ENCODE measurements at places on chromosomes 2 and 18. TPM values are rescaled to one million over a fixed set of nuclear protein-coding genes. Genes with fewer than 3 reads are reported as not detected.

DNA sequence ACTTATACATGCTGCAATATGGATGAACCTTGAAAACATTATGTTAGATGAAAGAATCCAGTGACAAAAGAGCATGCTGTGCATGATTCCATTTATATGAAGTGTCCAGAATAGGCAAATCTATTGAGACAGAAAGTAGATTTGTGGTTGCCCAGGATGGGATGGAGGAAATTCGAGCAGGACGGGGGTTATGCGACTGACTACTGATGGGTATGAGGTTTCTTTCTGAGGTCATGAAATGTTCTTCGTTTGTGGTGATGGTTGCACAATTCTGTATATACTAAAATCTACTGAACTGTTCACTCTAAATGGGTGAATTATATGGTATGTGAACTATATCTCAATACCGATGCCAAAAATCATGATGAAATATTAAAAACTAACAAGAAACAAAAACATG, 18.9 kb upstream of the MTERF4 start:
- no peak for DNase-seq

- DNase-seq = no peak
Observed at GRCh38 chr2:213205944-213206343, 54.5 kb upstream of the IKZF2 start.

The FHL2 gene
- 30.6 TPM for polyA plus RNA-seq

The CRACDL gene
- 2.6 TPM for polyA plus RNA-seq

The PLCL1 gene
- 16.6 TPM for polyA plus RNA-seq

DNA sequence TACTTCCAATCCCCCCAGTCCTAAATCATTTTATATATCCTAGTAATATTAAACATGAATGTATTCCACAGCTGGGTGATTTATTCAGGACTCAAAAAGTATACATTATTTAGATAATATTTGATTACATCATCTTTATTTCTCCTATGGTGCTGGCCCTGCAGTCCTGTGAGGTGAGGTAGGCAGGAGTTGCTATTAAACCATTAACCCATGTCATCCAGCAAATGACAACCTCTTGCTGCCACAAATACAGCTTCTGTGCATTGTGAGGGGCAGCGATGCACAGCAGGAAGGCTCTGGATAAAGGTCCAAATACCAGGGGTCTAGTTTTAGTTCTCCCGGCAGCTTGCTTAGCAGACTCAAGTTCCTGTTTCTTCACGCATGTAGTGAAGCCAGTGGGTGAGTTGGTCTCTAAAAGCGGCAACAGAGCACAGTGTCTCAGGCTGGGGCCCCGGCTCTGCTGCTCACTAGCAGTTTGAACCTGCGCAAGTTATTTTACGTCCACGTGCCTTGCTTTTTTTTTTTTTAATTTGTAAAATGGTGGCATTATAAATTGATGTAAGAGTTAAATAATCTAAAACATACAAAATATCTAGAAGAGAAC, 36.1 kb downstream of the INSIG2 start:
- DNase-seq = no peak

All from renal cortex interstitium (tissue), 15 donors.